Activated CD4-positive, alpha-beta T cell treated with anti-CD3 and anti-CD28 coated beads, Interleukin-2, amount 50 U/mL, for 16 hours (primary cell): ENCODE measurements at places on chromosomes 13 and 19.

GRCh38 chr13:75326173-75327134 is 155.5 kb downstream of the TBC1D4 start:
- peak; percentile 86 for DNase-seq

GRCh38 chr13:74528734-74529513 is 394.7 kb upstream of the KLF12 start:
- no peak for DNase-seq

DNA sequence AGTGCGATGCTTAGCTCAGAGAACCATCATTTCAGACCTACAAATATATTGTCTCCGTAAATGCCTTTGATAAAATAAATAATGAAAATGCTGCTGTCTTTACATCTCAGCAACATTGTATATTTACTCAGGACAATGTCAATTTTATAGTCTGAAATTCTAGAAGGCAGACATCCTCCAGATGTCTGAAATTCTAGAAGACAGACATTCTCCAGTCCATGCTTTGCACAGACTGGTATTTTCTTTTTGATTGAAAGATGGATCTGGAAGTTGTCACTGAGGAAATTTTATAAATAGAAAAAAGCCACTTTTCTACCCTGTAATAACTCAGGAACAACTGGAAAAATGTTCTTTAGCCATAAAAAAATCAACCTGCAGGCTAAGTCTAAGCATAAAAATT is 2293.3 kb downstream of the PCDH9 start:
- DNase-seq: no peak

- DNase-seq: no peak
These were observed 174.7 kb downstream of the DLEU7 start for GRCh38 chr13:50668691-50669271.

GRCh38 chr19:21483589-21484170 is 21.7 kb upstream of the ZNF429 start:
- peak; percentile 56 for DNase-seq

GRCh38 chr19:35879770-35880317 is 11.5 kb downstream of the APLP1 start:
- DNase-seq: peak; percentile 80

DNA sequence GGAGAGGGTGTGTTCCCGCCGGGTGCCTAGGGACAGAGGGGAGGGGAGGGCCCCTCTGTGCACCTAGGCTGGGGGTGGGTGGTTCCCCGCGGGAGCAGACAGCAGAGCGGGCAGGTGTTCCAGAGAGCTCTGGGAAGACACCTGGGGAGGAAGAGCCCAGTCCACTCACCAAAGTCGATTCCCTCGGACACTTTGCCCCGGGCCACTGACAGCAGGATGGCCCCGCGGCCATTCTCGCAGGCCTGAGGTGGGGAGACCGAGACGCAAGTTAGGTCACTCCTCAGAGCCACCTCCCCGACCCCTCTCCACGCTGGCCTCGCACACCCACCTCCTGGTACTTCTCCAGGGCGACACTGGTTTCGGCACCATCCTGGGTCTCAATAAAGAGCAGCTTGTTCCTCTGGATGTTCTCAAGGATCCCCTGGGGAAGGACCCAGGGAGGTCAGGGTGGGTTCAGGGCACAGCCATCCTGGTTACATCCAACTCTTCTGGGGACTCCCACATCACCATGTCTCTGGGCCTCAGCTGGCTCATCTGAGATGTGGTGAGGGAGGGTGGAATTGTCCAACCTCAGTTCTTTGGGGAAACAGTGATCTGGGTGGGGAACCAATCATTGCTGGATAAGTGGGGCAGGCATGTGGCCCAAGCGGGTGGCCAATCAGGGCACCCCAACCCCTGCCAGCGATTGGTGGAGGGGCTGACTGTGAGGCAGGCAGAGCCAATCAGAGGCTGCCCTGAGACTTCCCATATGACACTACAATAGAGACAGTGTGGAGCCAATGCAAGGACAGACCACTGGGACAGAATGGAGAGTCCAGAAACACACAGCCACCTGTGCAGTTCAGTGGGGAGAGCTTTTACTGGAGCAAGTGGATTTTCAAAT is 12.6 kb downstream of the KLC3 start:
- no peak for DNase-seq

GRCh38 chr13:46097663-46098062 is 7.2 kb downstream of the CPB2 start:
- DNase-seq: no peak
